ENCODE measurements at places on chromosomes 6 and 20.

DNA sequence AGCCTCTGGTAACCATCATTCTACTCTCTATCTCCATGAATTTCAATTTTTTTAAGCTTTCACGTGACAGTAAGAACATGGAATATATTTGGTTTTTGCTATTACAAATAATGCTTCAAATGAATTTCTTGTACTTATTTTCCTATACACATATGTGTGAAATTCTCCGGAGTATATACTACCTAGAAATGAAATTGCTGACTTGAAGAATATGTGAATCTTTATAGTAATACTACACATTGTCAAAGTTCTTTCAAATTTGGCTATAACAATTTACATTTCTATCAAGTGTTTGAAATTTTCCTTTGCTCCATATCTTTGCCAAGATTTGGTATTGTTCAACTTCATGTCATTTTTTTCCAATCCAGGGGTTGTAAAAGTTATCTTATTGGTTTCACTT lies 11.6 kb upstream of the VGLL2 start:
- peaks cover 6% of the 10 kb centered on the region for H3K27me3 ChIP-seq
- H3K27ac ChIP-seq, result no peak overlapping the region
- H3K4me3 ChIP-seq, result no peak overlapping the region
- H3K4me1 ChIP-seq, result no peaks in the 10 kb centered on the region
- DNase-seq, result no peak

DNA sequence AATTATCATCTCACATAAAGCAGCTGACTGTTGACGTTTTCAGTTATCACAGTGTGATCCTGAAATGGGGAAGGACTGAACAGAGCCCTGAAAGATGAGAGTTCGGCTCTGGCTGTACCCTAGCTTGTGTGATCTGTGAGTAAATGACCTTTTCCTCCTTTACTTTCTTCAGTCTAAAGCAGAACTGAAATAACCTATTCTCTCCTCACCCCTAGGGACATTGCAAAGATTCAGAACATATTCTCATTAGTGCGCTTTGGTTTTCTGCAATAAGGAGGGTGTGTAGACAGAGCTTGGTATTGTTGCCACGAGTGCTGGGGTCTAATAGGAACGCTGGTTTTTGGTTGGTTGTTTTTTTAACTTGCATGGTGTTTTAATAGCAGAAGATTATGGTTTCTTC lies 16.7 kb downstream of the FARS2 start:
- peak overlapping the region; percentile 9 for H3K27ac ChIP-seq
- no peak overlapping the region for H3K4me3 ChIP-seq
- H3K27me3 ChIP-seq, result no peaks in the 10 kb centered on the region
- H3K36me3 ChIP-seq, result peaks cover 8% of the 10 kb centered on the region

DNA sequence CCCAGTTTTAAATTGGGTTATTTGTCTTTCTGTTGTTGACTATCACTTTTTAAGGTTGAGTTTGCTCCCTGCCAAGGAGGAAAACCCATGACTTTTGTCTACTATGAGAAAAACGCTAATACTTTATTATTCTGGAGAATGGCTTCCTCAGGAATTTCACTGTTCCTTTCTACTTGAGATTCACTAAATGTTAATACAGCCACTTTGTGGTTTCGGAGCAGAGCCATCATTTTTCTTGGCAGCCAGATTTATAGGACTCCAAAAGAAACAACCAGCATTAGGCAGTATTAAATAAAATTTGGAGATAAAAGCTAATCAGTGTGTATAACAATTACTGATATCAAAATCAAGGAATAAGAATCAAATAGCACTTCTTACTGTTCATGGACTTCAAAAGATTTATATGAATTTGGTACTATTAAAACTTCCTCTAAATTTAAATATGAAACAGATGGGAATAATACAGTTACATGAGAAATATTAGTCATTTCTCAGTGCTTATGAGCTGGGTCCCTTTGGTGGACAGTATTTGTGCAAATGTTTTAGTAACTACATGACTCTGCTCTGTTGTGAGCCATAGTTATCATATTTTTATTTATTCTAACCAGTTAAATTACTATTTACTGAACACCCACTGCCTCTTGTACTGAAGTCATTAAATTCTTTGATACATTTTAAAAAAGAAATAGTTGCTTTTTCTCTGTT lies 64.1 kb upstream of the FBXO30 start:
- no peaks in the 10 kb centered on the region for H3K27me3 ChIP-seq
- no peak overlapping the region for H3K27ac ChIP-seq
- H3K36me3 ChIP-seq, result peaks cover 26% of the 10 kb centered on the region
- H3K4me1 ChIP-seq, result no peaks in the 10 kb centered on the region
- DNase-seq, result no peak

GRCh38 chr6:79117752-79118151 lies 39.7 kb upstream of the PHIP start:
- no peaks in the 10 kb centered on the region for H3K36me3 ChIP-seq
- H3K4me3 ChIP-seq, result no peak overlapping the region
- no peak overlapping the region for H3K27ac ChIP-seq

- H3K4me3 ChIP-seq, result no peak overlapping the region
- DNase-seq, result peak; percentile 7
- peaks cover 12% of the 10 kb centered on the region for H3K36me3 ChIP-seq
- no peak overlapping the region for H3K27ac ChIP-seq
- peaks cover 2% of the 10 kb centered on the region for H3K4me1 ChIP-seq
- H3K27me3 ChIP-seq, result no peaks in the 10 kb centered on the region
These were observed 202.0 kb downstream of the RNGTT start for GRCh38 chr6:88761237-88762031.

DNA sequence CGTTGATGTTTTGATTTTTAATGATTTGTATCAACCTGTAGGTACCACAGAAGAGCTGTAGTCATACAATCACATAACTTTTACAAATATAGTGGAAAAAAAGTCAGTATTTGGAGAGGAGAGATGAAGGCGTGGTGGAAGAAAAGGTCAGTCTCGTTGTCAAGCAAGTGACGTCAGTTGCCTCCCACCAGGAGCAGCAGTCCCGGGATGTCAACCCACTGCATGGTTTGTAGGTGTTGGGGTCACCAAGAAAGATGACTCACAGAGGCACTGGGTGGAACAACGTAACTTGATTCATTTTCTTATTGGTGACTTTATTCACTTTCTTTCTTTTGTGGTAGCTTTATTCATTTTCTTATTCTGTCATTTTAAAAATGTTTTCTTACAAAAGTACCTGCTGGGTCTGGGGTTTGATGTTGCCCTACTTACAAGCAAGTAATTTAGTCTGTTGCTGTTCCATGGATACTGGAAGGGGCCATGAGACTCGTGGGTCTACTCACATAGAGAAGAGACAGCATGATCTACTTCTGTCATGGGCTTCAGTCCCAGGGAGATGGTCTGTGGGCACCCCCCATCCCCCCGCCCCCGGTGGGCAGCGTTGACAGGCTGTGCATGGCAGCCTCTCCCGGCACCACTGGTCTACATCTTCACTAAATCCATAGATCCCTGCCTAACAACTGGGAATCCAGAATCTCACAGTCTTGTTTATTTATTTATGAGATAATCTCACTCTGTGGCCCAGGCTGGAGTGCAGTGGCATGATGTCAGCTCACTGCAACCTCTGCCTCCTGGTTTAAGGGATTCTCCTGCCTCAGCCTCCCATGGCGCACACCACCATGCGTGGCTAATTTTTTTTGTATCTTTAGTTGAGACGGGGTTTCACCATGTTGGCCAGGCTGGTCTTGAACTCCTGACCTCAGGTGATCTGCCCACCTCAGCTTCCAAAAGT lies 36.4 kb upstream of the SYNJ2 start:
- H3K27me3 ChIP-seq, result no peaks in the 10 kb centered on the region
- peaks cover 37% of the 10 kb centered on the region for H3K4me1 ChIP-seq
- peaks cover 49% of the 10 kb centered on the region for H3K36me3 ChIP-seq
- no peak overlapping the region for H3K4me3 ChIP-seq
- peak; percentile 59 for DNase-seq

GRCh38 chr6:123632641-123633040 lies 4.1 kb downstream of the TRDN start:
- no peaks in the 10 kb centered on the region for H3K27me3 ChIP-seq
- no peaks in the 10 kb centered on the region for H3K36me3 ChIP-seq
- H3K4me3 ChIP-seq, result no peak overlapping the region
- H3K4me1 ChIP-seq, result no peaks in the 10 kb centered on the region
- H3K27ac ChIP-seq, result no peak overlapping the region

DNA sequence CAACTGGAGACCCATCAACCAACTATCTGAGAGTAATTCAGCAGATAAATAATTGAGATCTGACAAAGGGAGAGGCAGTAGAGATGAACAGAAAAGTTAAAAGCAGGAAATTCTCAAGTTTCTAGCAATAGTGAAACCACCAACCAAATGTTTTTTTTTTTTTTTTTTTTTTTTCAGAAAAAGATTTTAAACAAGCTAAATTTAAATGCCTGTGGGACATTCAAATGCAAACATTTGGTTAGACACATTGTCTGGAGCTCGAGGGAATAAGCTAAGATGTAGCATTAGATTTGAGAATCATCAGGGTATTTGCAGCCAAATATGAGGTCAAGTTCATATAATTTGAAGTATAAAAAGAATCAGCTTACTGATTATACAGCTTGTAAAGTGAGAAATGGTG lies 16.4 kb downstream of the RANBP9 start:
- H3K4me1 ChIP-seq, result peaks cover 73% of the 10 kb centered on the region
- no peaks in the 10 kb centered on the region for H3K27me3 ChIP-seq
- no peak for DNase-seq

DNA sequence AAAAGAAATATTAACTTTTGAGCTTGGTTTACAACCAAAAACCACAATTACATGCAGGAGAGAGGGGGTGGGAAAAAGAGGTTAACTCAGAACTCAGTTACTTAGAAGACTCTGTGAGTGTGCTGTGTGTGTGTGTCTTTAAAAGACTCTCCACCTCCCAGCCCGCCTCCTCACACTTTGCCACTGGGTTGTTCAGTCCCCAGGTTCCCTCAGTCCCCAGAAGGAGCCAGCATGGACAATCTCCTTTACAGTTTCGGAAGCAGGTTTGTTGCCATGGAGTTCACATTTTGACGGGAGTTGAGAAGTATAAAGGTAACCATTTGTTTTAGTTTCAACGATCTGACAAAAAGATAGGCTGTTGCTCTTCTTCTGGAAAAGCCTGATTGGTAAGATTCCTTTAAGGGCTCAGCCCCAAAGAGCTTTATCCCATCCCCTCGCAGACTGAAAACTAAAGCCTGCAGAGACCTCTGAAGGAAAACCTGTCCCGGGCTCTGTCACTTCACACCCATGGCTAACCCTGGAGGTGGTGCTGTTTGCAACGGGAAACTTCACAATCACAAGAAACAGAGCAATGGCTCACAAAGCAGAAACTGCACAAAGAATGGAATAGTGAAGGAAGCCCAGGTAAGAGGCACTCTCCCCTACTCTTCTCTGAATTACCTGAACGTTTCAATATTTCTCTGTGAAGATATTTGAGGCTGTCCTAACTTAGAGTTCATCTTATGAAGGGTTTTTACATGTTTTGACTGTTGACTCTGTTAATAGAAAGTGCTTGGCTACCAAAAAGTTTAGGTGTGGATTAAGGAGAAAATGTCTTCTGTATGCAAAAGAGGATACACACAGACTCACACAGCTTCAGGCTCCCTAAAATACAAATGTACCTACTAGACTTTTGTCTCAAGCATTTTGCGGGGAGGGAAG lies at the start of gene SPTLC3:
TSS of gene SPTLC3 (plus strand) at position 212 of the 921 bp plus-strand sequence. CDS start at position 508, 296 bp downstream.
- peak within 1 kb of the TSS; percentile 37 for H3K27ac ChIP-seq
- H3K4me1 ChIP-seq, result peaks cover 28% of the 10 kb centered on the region
- no peaks in the 10 kb centered on the region for H3K27me3 ChIP-seq
- no peaks in the 10 kb centered on the region for H3K36me3 ChIP-seq

GRCh38 chr6:23277521-23278179 lies 708.3 kb downstream of the HDGFL1 start:
- no peak for DNase-seq
- no peaks in the 10 kb centered on the region for H3K36me3 ChIP-seq
- H3K4me3 ChIP-seq, result no peak overlapping the region
- H3K27ac ChIP-seq, result no peak overlapping the region

GRCh38 chr6:484086-484745 lies 92.7 kb downstream of the IRF4 start:
- H3K4me3 ChIP-seq, result peak overlapping the region; percentile 35
- H3K27ac ChIP-seq, result peak overlapping the region; percentile 99
- DNase-seq, result peak; percentile 83
- peaks cover 87% of the 10 kb centered on the region for H3K4me1 ChIP-seq
- peaks cover 47% of the 10 kb centered on the region for H3K36me3 ChIP-seq

GRCh38 chr6:145267076-145267867 lies 468.0 kb downstream of the EPM2A start:
- no peak overlapping the region for H3K4me3 ChIP-seq
- no peaks in the 10 kb centered on the region for H3K4me1 ChIP-seq
- DNase-seq, result no peak
- no peak overlapping the region for H3K27ac ChIP-seq
- H3K27me3 ChIP-seq, result peaks cover 3% of the 10 kb centered on the region

- H3K4me3 ChIP-seq, result no peak overlapping the region
- H3K36me3 ChIP-seq, result no peaks in the 10 kb centered on the region
- no peaks in the 10 kb centered on the region for H3K27me3 ChIP-seq
- DNase-seq, result no peak
These were observed 9.3 kb upstream of the BAK1 start for GRCh38 chr6:33589392-33589730.

DNA sequence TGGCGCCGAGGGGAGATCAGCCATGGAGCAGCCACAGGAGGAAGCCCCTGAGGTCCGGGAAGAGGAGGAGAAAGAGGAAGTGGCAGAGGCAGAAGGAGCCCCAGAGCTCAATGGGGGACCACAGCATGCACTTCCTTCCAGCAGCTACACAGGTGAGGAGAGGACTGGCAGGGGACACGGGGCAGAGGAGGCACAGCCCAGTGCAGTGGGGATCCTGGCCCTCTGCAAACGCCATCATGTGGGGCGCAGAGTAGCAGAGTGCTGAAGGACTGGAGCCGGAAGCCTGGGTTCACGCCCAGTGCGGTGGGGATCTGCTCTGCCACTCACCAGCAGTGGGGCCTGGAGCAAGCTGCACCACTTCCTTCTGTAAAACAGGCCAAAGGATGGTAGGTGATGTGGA lies 41.1 kb upstream of the FANCE start:
- peaks cover 28% of the 10 kb centered on the region for H3K4me1 ChIP-seq
- H3K27me3 ChIP-seq, result no peaks in the 10 kb centered on the region
- no peak overlapping the region for H3K4me3 ChIP-seq
- peak; percentile 17 for DNase-seq
- peak overlapping the region; percentile 20 for H3K27ac ChIP-seq

DNA sequence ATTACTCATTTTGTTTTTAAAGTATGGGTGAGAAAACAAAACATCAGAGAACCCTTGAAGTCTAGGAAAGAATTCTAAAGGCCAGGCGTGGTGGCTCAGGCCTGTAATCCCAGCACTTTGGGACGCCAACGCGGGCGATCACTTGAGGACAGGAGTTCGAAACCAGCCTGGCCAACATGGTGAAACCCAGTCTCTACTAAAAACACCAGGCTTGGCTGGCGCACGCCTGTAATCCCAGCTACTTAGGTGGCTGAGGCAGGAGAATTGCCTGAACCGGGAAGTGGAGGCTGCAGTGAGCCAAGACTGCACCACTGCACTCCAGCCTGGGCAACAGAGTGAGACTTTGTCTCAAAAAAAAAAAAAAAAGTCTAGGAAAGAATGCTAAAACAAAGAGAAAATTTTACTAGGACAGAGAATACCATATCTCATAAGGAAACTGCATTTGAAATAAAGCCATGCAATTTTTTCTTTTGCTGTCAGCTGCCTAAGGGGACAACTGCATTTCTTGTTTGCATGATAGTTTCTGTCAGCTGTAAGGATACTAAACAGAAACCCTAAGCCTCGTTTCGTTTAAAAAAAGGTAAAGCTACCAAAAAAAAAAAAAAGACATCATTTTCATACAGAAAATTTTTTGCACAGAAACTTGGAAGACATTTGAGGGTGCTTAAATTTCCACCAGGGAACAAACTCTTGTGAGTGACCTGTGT lies 32.1 kb downstream of the SMLR1 start:
- H3K27ac ChIP-seq, result no peak overlapping the region
- no peaks in the 10 kb centered on the region for H3K27me3 ChIP-seq
- no peak for DNase-seq
- no peak overlapping the region for H3K4me3 ChIP-seq
- no peaks in the 10 kb centered on the region for H3K36me3 ChIP-seq
- H3K4me1 ChIP-seq, result no peaks in the 10 kb centered on the region
